GF-D8 (cell line): ENCODE measurements at places on chromosomes 16 and 17.
A peak's percentile ranks its signal among the peaks of the same experiment; 100 is the strongest.

GRCh38 chr16:17358846-17359245, 111.9 kb downstream of the XYLT1 start:
- peak; percentile 34 for DNase-seq

DNA sequence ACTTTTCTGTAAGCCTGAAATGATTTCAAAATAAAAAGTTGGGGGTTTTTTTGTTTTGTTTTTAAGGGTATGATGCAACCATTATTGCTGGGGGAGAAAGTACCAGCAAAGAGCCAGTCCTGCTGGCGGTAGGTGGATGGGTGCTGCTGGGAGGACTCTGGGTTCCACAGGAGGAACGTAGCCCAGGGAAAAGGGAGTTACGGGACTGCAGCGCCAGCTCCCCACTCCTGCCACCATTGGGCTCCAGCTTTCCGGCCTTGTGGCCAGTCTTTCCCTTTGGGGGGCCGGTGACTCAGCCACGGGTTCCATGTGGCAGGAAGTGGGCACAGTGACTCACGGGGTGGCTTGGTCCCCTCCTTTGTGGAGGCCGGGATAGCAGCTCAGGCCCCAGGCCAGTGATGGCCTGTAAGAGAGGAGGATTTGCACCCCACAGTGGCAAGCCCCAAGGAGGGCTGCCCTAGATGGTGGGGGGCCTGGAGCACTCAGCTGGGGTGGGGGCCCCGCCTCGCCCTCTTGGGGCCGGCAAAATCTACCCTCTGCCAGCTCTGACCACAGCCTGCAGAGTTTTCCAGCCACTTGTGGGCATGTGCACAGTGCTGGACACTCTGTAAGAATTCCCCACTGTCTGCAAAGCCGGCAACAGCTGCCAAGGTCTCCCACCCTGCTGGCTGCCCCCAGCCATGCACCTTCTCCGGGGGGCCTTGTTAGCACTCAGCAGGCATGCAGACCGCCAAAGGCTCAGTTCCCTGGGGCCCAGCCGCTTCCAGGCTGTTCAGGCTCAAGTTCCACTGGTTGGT, 30.4 kb downstream of the SOCS3 start:
- DNase-seq, result peak; percentile 36

DNA sequence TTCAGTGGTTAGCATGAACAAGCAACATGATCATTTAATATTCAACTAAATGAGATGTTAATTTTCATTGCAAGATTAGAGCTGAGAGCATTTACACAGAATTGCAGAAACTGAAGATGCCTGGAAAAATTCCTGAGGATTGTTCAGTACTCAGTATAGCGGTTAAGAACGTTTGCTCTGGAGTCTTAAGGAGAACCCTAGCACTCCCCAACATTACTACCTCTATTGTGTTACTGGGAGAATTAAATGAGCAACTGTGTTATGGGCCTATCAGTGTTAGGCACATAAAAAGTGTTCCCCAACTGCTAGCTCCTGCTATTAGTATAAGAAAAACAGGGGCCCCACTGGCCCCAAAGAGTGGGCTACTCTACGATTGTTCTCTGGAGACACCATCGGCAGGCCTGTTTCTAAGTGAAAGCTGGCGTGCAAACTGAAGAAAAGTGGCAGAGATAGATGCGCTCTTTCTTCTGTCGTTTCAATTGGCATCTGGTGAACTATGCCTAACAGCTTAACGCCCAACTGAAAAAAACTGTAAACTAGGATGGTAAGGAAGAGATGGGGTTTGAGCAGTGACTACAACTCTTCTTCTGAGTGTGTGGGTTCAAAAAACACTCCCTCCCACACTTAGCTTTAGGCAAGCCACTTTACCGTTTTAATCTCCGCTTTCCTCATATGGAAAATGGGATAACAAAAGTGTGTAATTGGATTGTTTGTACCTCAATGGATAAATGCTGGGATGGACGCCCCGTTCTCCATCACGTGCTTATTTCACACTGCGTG, 1.3 kb downstream of the CDR2 start:
- no peak for DNase-seq

DNA sequence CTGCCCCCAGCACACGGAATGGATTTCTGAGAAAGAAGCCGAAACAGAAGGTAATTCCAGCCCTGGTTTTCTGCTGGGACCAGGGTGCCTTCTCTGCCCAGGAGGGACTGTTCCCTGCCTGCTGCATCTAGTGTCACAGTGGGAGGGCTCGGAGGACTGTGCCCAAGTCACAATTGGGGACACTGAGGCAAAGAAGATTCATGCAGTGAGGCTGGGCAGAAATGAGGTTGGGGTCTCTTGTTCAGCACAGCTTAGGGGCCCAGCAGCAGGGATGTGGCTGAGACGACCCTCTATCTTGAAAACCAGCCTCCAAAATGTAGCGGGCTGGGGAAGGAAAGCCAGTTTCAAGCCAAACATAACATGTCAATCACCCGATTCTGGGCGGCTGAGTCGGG, 592 bp downstream of the IL21R start:
- DNase-seq, result no peak

- DNase-seq, result no peak
Observed at GRCh38 chr16:3690980-3691720, 26.2 kb downstream of the TRAP1 start.

DNA sequence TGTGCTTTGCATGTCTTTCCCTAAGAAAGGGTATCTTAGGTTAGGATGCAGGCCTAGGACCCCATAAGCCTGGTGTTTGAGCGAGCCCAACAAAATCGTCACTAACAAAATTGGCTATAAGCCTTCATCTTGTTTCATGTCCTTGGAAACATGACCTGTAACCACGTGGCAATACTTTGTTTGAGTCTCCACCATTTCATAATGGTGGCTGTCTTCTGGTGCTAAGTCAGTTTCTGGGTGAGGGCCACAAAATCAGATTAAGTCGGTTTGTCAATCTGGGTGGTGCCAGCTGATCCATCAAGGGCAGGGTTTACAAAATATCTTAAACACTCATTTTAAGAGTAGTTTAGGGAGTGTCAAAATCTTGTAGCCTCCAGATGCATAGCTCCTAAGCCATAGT, 33.0 kb downstream of the C16orf54 start:
- no peak for DNase-seq

- no peak for DNase-seq
Observed at GRCh38 chr17:76865174-76865573, 3.0 kb upstream of the MGAT5B start.

DNA sequence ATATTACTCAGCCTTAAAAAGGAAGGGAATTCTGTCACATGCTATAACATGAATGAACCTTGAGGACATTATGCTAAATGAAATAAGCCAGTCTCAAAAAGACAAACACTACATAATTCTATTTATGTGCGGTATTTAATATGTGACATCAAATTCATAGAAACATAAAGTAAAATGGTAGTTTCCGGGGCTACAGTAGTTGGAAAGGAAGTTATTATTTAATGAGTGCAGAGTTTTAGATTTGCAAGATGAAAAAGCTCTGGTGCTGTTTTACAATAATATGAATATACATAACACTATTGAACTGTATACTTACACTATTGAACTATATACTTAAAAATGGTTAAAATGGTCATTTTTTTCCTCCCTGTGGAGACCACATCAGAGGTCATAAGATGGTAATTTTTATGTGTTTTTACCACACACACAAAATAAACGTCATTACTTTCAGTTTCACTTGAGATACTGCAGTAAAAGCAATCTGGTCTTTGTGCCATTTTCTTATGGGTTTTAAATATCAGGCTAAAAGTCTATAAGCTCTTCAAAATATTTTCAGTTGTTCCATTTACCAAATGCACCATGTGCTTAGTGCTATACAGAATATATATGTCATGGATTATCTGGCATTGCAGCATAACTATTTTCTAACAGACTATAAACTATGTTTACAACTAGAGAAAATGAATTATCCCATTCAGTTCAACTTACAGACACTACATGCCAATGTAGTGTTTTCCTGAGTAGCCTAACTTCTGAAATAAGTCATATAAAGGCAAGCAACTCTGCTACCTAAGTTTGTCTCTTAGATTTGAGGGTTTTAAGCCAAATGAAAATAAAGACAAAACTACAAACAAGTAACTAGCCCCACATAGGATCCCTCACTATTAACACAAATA, 90.9 kb downstream of the SPAG9 start:
- DNase-seq, result no peak

DNA sequence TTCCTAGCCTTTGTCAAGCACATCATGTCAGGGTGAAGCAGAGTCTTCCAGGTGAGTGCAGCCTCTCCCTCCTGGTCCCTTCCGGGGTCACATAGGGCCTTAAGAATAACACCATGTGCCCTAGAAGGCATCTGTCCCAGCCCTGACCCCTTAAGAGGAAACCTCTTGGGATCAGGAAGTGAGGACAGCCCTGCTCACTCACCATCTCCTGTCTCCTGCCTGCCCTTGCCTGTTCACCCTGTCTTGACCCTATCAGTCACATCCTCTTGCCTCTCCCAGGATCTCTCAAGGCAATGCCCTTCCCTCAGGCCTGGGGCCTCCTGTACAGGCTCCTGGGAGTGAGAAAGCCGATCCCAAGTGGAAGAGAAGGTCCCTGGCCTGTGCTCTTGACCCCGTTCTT, 13.9 kb downstream of the MYL4 start:
- no peak for DNase-seq

DNA sequence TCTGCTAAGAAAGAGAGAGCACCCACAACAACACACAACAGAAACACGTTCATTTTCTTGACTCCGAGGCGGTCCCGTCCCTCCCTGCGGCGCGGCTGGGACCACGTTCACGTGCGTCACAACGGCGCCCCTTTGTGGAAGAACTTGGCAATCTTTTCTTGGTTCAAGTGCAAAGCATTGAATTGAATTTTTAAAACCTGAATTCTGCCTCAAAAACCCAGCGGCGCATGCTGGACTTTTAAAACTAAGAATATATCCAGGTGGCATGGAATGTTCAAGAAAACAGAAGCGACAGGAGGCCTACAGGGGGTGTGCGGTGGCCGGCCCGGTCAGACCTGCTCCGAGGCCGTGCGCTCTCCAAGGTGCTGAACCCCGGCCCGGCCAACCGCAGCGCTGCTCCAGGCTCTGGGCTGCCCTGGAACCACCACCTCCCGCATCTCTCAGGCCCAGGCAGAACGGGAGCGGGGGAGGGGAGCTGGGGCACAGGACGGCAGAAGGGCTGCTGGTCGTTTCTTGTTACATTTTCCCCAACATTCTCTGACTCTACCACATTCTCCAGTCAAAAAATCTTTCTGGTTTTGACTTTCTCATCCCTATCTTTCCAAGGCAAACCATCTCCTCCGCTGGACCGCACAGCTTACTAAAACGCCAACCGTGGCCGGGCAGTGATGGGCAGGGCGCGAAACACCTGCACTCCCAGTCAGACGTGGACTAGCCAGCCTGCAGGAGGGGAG, 3.4 kb upstream of the HEXD start:
- no peak for DNase-seq

GRCh38 chr17:66971264-66971663, 6.8 kb downstream of the CACNG4 start:
- DNase-seq, result no peak

GRCh38 chr16:11016524-11016988, 72.2 kb downstream of the CLEC16A start:
- no peak for DNase-seq

DNA sequence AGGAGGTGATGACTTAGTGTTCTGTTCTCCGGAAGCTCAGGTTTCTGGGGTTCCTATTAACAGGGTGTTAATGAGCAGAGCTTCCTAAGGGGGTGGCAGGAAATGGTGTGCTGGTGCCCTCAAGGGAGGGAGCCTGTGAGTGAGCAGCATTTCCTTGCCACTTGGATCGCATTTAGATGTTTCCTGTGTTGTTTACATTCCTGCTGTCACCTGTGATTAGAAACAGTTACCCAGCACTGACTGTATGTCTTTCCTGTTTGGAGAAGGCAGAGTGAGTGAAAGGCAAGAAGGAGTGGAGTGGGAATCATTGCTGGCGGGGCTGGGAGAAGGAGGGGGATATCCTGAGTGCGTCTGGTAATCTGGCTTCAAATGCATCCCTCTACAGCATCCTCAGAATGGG, 214.6 kb downstream of the CCDC182 start:
- no peak for DNase-seq
